NCI-H1092 (cell line): ENCODE measurements at places on chromosomes 4 and X.
A peak's percentile ranks its signal among the peaks of the same experiment; 100 is the strongest.

DNA sequence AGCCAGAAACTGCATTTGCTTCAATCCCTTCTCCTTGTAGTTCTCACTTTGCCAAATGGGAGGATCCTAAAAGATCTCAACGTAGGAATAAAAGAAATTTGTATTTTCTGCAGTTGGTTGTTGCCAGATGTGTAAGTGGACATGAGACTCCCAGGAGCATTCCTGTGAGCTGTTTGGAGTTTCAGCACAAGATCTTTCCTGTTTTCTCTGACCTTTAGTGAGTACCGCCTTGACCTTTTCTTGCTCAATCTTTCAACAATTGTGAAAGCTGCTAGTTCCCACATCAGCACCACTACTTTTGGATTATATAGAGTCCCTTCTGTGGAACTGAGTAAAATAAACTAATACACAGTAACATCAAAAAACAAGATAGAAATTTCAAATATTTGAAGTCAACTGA lies 683.8 kb upstream of the PABPC4L start:
- DNase-seq = no peak

- DNase-seq = no peak
Observed at GRCh38 chr4:23584024-23584423, 305.8 kb downstream of the PPARGC1A start.

- no peak for DNase-seq
Observed at GRCh38 chrX:47593522-47593921, 11.3 kb downstream of the TIMP1 start.

DNA sequence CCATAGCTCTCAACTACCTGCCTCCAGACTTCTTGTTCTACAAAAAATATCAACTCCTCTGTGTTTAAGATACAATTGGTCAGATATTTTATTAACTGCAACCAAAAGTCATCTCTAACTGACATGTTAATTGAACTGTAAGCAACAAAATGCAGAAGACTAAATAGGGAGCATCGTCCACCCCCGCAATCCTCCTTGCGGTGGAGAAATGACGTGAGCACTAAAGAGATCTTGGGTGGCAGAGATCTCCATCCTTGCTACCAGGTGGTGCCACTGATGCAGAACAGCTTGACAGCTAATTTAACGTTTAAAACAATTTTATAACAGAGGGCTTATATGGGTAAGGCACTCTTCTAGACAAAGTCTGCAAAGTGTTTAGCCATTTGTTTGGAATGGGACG lies 164.4 kb upstream of the FTHL17 start:
- no peak for DNase-seq

DNA sequence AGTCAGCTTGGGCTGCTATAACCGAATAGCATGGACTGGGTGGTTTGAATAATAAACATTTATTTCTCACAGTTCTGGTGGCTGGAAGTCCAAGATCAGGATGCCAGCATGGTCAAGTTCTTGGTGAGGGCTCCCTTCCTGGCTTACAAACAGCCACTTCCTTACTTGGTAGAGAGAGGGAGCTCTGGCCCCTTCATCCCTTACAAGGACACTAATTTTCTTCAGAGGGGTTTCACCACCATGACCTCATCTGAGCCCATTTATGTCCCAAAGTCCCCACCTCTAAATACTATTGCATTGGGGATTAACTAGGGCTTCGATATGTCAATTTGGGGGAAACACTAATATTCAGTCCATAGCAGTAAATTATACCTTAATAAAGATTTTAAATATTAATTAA lies 61.8 kb downstream of the CLNK start:
- no peak for DNase-seq

- no peak for DNase-seq
Observed at GRCh38 chr4:56240554-56241174, 146.6 kb downstream of the AASDH start.

DNA sequence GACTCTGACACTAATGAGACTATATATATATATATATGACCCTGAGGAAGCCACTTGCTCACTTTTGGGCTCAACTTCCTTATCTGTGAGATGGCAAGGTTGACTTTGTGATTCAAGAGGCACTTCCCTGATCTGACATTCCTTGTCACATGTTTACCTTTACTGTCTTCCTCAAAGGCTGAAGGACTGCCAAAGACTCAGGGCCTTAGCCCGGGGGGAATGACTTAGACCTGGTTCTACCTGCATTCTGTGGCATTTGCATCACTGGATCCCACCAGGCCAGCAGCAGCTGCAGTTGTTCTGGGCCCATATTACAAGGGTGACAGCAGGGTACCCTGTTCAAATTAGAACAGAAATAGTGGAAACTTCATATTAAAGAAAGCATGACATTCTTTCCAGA lies 3.1 kb upstream of the HS6ST2 start:
- DNase-seq = no peak

- peak; percentile 4 for DNase-seq
Observed at GRCh38 chr4:33060674-33061542, 2340.7 kb downstream of the PCDH7 start.

DNA sequence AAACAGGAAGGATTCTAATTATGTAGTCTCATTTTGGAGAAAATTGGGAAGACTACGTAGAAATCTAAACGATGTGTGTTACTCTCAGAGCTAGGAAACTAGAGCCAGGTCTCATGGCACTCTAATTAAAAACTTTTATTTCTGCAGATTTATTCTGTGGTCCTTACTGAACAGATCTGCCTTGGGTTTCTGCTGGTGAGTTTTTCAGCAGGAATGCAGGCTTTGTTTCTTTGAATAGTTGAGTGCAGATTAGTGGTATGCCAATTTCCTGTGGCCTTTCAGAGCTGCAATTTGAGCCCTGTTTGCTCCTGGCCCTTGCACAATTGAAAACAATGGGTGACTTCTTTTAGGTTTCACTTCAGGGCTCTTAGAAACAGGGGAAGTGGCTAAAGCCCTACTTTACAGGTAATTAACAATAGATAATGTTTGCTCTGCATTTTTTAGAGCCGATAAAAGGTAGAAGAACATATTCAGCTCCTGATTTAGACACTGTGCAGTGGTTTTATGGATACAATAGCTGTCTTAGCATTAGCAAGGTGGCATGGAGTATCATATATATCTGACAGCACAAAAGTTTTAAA lies 21.8 kb downstream of the SPRY1 start:
- DNase-seq = peak; percentile 83

- DNase-seq = no peak
Observed at GRCh38 chrX:110188701-110189558, 129.0 kb downstream of the AMMECR1 start.

GRCh38 chrX:20317873-20318272 lies 51.2 kb upstream of the RPS6KA3 start:
- DNase-seq = no peak

- DNase-seq = no peak
Observed at GRCh38 chr4:114257501-114257900, 278.1 kb upstream of the ARSJ start.

GRCh38 chrX:73400136-73400748 lies 46.6 kb upstream of the CDX4 start:
- no peak for DNase-seq

GRCh38 chrX:349196-349595 lies 30.6 kb upstream of the GTPBP6 start:
- DNase-seq = no peak

DNA sequence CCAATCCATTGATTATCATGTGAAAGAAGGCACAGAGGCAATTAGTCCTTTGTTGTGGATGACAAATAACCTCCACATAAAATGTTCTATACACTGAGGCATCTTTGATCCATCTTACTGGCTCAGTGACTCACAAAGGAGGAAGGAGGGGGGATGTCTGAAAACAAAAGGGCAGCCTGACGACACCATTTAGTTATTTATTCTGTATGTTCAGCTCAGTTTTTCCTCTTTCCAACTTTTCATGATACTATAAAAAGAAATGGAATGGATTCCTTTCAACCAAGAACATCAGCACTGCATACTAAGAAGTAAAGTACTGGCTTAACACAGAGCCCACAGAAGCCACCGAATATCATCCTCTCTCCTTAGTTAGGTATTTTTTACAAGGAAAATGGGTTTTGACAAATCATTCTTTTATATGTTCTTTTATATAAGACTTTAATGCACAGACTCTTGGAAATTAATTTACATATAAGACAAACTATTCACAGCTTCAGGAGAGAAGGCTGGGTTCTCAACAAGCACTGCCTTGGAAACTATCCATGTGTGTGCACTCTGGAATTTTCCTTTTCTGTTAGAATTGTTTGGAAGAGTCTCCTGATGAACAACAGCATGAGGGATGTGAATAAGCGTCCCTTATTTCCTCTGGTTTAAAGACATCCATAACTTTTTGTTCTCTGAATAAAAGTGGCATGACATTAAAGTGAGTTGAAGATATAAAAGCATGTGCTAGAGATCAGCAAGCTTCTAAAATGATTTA lies 135.6 kb downstream of the TSPAN5 start:
- DNase-seq = no peak

DNA sequence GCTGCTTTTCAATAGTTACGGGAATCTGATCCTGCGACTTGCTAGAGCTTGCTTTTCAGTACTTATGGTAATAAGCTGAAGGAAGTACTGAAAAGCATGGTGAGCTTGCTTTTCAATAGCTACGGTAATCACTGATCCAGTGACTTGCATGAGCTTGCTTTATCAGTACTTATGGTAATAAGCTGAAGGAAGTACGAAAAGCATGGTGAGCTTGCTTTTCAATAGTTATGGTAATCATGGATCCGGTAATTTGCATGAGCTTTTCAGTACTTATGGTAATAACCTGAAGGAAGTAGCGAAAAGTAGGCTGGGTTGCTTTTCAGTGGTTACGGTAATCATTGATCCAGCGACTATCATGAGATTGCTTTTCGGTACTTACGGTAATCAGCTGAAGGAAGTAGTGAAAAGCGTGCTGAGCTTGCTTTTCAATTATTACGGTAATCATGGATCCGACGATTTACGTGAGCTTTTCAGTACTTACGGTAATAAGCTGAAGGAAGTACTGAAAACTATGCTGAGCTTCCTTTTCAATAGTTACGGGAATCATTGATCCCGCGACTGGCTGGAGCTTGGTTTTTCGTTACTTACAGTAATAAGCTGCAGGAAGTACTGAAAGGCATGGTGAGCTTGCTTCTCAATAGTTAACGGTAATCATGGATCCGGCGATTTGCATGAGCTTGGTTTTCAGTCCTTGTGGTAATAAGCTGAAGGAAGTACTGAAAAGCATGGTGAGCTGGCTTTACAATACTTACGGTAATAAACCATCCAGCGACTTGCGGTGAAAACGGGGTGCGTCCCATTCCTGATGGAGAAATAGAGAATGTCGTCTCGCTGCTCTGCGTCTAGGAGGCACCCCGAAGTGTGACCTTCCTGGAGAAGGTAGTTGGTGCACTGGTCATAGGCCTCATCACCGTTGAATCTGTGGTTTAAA lies 6.5 kb downstream of the CRLF2 start:
- DNase-seq = no peak

DNA sequence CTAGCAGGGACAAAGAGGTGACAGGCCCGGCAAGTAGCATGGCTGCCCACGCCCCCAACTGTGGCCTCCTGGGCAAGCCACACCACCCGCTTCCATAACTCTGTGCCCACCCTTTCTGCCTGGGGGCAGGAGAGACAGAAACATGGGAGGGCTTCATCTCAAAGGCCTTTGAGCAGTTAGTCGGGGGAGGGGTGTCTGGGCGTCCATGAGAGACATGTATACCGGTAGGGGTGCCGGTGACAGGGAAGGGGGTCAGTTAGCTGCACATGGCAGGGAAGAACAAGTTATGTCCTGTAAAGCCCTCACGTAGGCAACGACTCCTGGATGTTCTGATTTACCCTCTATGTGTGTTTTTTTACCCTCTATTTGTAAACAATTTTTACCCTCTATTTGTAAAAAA lies 9.3 kb downstream of the PDZD4 start:
- DNase-seq = no peak

DNA sequence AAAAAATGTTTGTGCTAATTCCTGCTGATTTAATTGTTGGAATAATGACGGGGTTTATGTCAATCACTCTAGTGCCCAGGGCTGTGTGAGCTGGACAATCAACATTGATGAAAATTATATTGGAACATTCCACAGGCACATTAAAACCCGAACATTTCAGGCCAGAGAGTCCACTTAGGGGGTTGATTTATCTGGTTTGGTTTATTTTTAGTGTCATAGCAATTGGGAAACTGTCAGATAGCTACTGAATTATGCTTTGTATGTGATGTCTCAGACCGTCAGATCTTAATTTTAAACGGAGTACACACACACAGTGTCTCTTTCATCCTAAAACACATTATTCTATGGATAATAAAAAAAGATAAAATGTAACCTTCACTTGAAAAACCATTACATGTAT lies 51.5 kb downstream of the VEGFC start:
- no peak for DNase-seq

GRCh38 chr4:113040793-113041192 lies 8.7 kb upstream of the ANK2 start:
- no peak for DNase-seq

DNA sequence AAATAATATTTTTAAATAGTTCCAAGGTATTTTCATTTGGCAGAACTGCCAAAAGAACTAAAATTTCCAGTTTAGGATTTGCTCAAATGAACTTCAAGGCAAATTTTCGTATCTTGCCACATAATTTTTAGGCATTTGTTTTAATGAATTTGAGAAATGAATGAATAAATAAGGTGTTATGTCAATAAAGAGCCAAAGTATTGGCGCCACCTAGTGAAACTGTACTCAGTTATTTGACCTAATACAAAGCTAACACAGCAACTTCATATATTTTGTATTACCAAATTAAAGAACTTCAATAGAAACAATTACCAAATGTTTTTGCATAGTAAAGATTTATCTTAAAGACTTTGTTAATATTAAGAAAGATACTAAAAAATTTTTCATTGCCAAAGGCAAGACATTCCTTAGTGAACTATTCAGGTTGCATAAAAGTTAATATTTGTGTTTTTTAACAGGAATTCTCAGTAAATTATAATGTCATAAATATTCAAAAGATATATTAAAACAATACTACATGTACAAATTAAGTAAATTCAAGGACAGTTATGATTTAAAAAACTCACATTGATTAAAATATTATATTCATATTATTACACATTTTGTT lies 50.3 kb downstream of the STPG2 start:
- no peak for DNase-seq

DNA sequence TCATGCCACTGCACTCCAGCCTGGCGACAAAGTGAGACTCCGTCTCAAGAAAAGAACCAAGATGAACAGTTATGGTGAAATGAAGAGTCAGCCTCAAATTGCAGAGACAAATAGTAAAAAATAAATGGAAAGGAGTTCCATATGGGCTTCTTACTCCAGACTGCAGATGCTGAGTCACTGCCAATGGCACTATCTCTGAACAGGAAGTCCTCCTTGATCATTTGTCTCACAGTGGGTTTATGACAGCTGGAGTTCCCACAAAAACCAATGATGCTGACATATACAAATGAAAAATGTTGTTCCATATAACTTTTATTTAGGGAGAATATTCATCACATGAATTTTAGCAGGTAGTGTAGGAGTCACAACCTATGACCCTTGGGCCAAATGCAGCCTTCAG lies 631.6 kb downstream of the PCDH18 start:
- DNase-seq = no peak

DNA sequence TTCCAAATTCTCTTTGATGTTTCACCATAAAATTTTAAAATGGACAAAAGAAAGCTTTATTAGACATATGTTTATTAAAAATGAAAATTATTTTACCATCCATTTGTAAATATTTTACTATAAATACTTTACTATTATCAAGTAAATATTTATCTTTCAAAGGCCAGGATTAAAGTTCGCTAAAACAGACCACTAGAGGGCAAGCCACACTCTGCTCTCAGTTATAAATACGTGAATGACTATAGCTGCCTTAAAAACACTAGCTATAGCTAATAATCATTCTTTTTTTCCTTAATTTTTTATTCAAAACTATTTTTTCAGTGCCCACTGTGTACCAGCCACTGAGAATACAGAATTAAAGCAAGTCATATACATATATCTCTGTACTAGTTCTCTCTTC lies 38.6 kb downstream of the UNC5C start:
- DNase-seq = no peak

- DNase-seq = no peak
Observed at GRCh38 chrX:111086591-111087006, 9.4 kb upstream of the PAK3 start.
